ENCODE measurements at places on chromosomes 5 and 9.

GRCh38 chr5:82610686-82611085 is 332.5 kb upstream of the RPS23 start:
- no peak for DNase-seq

DNA sequence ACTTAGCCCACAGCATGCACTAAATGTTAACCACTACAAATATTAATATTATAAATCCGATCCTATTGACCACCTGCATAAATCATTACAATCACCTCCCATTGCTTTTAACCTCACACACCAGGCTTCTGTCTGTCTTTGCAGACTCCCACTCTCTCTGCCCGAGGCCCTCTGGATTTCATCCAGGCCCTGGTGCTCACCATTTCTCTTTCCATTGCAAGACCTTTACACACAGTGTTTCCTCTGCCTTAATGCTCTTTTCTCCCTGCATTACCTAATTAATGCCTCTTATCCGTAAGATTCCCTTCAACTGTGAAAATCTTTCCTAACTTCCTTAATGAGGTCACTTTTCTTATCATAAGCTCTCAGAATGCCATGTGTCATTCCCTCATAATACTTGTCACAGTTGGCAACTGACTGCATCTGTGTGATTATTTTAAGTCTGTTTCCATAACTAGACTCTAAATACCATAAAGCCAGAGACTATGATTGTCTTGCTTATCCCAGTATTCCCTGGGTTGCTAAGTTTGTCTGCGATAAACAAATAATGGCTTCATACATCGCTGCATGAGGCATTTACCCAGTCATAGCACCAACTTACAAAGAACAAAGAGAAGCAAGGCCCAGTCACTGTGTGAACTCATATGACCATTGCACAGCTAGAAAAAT is 155.1 kb downstream of the CCDC192 start:
- no peak for DNase-seq

DNA sequence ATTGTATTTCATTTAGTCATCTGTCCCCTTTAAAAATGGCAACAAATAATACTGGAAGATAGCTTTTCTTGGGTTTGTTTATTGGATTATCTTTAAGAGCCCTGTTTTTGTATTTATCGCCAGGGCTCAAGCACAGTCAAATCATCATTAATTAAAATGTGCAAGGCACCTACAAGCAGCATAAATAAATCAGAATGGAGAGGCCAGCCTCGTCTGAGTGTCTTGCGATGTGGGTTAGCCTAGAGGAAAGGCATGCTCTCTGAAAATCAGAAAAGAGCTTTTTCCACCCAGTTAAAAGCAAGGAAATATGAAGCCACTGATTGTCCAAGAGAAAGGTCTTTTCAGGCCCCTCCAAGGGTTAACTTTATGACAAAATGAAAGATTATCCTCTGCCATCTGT is 31.8 kb downstream of the ZFAND5 start:
- no peak for DNase-seq

DNA sequence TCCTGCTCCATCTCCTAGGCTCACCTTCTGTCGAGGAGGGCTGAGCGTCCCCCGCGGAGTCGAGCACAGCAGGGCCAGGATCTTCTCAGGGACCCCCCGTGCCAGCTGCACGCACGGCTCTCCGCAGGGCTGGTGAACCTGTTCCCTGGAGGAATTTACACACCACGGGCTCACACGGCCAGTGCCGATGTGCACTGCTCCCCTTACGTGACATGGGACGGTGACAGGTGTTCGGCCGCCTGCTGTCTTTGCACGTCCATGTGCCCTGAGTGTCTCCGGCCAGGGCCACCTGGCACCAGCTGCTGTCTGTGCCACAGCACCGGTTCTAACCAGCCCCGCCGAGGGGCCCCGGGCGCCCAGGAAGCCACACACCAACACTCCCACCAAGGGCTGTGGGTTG is 8.7 kb upstream of the AGPAT2 start:
- DNase-seq, result no peak

DNA sequence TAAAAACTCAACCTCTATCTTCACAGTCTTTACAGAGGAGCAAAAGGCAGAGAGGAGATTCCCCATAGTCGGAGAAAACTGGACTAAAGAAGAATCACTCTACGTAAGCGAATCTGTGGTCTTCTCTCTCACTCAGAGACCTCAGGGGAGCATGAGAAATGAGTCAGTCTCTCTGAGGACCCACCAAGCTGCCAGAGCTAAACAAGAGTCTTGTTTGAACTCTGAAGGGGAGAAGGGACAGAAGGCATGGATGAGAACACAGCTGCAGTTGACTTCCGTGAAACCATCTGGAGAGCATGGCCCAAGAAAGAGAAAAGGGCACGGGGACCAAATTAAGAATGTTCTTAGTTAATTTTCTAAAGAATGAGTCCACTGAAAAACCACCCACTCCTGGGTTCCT is 12.8 kb upstream of the MAN2A1 start:
- no peak for DNase-seq

- peak; percentile 64 for DNase-seq
These were observed 39.1 kb downstream of the SH3RF2 start for GRCh38 chr5:145975361-145976066.

DNA sequence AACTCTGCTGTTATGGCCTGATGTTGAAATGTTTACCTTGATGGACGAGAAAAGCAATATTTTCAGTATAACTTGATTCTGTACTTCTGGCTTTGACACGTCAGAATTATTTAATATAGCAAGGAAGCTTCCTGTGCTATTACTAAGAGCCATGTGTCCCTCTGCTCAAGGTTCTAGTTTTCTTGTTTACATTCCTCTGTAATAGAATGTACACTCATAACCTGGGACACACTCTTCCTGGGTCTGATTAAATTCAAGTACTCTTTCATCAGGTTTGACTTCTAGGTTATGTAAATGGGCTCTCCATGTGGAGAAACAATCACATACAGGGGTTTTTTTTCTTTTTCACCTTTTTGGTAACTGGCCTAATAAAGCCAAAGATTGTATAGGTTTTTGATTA is 33.1 kb downstream of the GTF3C4 start:
- DNase-seq, result peak; percentile 10

DNA sequence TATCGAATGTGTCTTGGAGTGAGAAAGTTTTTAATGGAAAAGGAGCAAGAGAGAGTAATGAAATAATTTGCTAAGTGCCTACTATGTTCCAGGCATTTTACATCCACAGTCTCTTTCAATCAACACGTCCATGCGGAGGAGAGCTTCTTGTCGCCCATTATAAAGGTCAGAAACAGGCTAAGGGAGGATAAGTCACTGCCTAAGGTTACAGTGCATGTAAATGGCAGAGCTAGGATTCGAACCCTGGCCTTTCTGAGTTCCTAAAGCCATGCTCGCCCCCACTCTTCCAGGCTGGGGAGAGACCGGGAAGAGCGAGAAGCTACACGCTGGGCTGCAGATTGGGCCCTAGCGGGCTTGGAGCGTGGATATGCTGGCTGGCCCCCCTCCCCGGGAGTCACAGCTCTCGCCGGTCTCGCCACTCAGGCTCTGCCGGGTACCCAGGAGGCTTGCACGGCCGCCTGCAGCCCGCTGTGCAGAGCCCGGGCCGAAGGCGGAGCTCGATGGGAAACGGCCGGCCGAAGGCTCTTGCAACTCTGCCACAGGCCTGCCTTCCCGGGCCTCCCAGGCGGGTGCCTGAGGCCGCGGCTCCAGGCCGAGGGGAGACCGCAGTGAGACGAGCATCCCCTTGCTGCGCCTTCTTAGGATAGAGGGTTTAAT is 775 bp upstream of the LHX2 start:
- peak; percentile 44 for DNase-seq

- DNase-seq, result no peak
These were observed 61.3 kb upstream of the SPOCK1 start for GRCh38 chr5:137560420-137560819.

Data from adipocyte (in vitro differentiated cells).